Stimulated activated CD4-positive, alpha-beta T cell treated with anti-CD3 and anti-CD28 coated beads, Interleukin-15, amount 100 ng/mL, for 48 hours (primary cell): ENCODE measurements at places on chromosomes 13 and 19.

- DNase-seq, result no peak
These were observed 75.2 kb upstream of the MCF2L start for GRCh38 chr13:112893570-112894422.

- no peak for DNase-seq
These were observed 18.1 kb upstream of the MIER2 start for GRCh38 chr19:362683-363082.

- no peak for DNase-seq
These were observed 1.4 kb downstream of the ERVV-1 start for GRCh38 chr19:53015159-53015558.

- DNase-seq, result no peak
These were observed at the start of gene SMIM44 for GRCh38 chr19:3483226-3483628. TSS of gene SMIM44 (minus strand) at chr19:3483441. CDS start at chr19:3483403, 38 bp downstream.

DNA sequence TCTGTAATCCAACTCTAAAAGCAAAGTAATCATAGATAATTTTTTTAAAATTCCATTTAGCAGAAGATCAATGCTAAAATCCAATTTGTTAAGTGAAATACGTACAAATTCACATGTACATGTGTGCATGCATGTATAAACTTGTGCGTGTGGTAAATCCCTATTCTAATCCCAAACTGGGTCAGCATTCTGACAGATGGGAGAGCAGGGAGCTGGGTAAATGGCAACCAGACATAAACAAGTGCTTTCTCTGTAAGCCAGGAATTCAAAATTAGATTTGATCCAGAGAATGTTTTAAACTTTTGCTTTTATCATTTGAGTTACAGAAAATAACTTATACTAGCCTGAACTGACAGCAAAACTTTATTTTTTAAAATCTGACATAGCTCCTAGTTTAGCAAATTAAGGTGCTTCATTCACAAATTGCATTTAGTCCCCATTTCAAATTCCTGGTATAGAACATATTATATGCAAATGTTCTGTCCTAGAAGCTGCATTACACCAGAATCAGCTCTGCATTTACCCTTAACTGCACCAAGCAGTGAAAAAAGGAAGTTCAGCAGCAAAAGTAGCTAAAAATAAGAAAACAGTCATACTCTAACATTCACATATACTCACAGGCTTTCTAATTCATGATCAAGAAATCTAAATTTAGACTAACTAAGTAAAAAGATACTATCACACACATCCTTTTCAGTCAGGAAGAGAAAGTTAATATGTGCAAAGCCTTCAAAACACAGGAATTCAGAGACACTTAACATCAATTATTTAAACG is 32.6 kb downstream of the UBL3 start:
- no peak for DNase-seq

GRCh38 chr19:28377077-28377476 is 835.9 kb downstream of the UQCRFS1 start:
- no peak for DNase-seq
